ENCODE measurements at places on chromosomes 12 and 14.

DNA sequence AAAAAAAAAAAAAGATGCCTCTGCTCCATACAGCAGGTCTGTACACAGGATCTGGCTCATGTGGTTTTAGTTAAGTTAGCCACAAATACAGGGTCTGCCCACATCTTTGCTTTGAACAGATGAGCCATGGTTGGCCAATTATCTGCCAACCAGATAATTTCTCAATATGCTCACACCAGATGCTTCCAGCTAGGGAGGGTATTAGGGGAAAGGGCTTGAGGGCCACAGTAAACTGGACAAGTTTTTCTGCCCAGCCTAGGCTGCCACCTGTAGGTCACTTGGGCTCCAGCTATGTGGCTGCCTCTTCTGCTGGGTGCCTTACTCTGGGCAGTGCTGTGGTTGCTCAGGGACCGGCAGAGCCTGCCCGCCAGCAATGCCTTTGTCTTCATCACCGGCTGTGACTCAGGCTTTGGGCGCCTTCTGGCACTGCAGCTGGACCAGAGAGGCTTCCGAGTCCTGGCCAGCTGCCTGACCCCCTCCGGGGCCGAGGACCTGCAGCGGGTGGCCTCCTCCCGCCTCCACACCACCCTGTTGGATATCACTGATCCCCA is 776 bp downstream of the RDH5 start:
- DNase-seq = no peak

DNA sequence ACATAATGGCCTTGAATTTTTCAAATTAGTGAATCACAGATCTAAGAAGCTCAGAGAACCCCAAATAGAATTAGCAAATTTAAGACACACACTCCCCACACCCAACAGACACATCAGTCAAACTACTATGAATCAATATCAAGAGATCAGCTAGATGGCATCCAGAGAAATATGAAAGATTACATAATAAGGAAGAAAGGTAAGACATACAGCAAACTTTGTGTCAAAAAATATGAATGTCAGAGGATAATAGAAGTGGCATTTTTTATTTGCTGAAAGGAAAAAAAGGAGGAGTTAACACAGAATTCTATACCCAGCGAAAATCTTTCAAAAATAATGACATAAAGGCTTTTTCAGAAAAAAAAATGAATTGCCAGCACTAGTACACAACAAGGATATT is 110.5 kb upstream of the COCH start:
- DNase-seq = no peak

- no peak for DNase-seq
These were observed 17.7 kb upstream of the ITPK1 start for GRCh38 chr14:93133464-93133863.

DNA sequence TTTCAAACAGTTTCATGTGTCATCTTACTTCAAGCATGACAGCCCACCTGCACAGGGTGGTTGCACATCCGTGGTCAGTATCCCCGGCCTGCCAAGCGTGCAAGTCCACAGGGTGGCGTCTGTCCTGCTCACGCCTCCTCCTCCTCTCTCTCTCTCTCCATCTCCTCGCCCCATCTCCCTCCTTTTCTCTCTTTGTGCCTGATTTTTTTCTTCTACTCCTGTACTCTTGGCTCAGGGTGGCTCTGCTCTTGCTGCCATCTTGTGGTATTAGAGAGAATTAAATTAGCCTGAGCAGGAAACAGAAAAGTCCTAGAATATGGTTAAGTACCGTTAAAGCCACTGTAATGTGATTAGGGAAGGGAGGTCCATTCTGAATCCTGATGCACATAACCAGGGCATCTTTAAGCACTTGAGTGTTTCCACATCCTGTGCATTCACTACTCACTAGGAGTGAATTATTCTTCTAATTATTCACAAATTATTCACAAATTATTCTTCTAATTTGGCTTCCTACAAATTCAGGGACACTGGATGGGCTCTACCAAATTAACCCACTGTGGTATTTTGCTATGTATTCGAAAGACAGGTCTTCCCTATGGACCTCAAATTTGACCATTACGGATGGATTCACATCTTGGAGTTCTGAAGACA is 25.5 kb upstream of the DTX1 start:
- DNase-seq = peak; percentile 69

- peak; percentile 6 for DNase-seq
These were observed 122.5 kb upstream of the COCH start for GRCh38 chr14:30751646-30752416.

Measured in germinal center (tissue), 1 donor.